ENCODE measurements at places on chromosomes 6 and 20.
A peak's percentile ranks its signal among the peaks of the same experiment; 100 is the strongest.

GRCh38 chr20:52593654-52594053, 378.5 kb upstream of the TSHZ2 start:
- DNase-seq, result no peak

- DNase-seq, result peak; percentile 42
These were observed 686 bp downstream of the TMEM170B start for GRCh38 chr6:11538052-11538818.

- peak; percentile 62 for DNase-seq
These were observed 124.0 kb upstream of the CARMIL1 start for GRCh38 chr6:25155211-25155610.

- no peak for DNase-seq
These were observed 510.3 kb downstream of the KIF16B start for GRCh38 chr20:16062661-16063581.
